Activated T-helper 2 cell treated with anti-CD3 and anti-CD28 coated beads, Interferon-gamma antibody, Interleukin-2, Interleukin-4, amounts not matched to agents 10 μg/mL and 5 μg/mL and 100 μg/mL, durations not matched to agents 14 hours and 24 hours and 36 hours (primary cell): ENCODE measurements at places on chromosomes 7 and 10. TPM values are rescaled to one million over a fixed set of nuclear protein-coding genes. Genes with fewer than 3 reads are reported as not detected.

GRCh38 chr7:137983323-137984008 is 18.4 kb downstream of the CREB3L2 start:
- DNase-seq: no peak

- no peak for DNase-seq
These were observed 12.4 kb downstream of the PCLO start for GRCh38 chr7:83150310-83150709.

DNA sequence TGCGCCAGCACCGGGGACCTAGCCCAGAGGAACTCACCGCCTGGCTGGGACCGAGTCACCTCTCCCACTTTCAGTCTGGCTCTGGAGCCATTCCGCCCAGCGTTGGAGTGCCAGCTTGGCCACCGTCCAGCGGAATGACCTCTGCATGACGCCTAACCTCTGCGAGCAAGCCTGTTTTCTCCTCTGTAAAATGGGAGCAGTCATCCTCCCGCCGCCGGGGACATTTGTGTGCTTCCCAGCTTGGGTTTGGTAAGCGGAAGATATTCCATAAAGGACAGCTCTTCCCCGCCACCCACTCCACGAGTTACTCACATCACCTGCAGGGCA is 1.3 kb upstream of the ZCCHC24 start:
- no peak for DNase-seq

DNA sequence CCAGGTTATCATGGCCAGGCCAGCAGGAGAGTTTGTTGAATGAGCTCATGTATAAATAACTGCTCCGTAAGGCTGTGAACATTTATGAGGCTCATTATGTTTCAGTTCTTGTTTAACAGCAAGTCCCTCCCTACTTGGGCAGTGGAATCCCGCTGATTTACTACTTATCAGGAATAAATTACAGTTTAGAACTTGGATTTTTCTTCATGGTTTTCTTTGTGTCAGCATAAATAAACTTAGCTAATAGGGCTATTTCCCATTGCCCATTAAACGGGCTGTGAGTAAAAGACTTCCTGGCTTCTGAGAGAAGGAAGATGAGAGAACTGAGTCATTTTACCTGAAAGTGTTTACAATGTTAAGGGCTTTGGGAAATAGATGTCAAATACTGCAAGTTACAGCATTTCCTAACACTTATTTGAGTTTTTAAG is 701.6 kb upstream of the ANKRD30A start:
- DNase-seq: no peak

DNA sequence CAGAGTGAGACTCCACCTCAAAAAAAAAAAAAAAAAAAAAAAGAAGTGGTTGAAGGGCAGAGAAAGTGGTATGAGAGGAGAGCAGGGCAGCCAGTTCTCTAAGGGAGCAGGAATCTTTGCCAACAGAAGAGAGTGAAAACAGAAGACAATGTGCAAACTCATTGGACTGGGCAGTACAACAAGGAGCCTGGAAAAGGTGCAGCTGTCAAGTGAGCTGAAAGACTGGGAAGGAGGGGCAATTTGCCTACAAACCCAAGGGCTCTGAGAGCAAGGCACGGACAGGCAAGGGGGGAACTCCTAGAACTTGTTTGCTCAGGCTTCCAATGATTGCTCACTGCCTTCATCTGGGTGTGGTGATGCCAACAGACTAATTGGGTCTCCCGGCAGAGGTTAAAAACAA is 9.5 kb downstream of the ACTR1A start:
- no peak for DNase-seq

DNA sequence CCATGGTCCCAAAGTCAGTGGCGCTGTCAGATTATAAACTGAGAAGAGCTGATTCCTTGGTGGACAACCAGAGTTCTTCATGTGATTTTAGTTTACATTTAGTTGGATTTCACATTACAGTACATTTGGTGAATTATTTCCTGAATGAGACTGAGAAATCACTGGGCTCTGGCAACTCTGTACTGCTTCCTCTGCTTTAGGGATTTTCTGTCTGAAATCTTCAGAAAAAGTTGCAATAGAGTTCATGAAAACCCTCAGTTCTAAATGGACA is 242.6 kb downstream of the BICC1 start:
- no peak for DNase-seq

- no peak for DNase-seq
These were observed 97.6 kb downstream of the KIAA1217 start for GRCh38 chr10:24306507-24306875.

DNA sequence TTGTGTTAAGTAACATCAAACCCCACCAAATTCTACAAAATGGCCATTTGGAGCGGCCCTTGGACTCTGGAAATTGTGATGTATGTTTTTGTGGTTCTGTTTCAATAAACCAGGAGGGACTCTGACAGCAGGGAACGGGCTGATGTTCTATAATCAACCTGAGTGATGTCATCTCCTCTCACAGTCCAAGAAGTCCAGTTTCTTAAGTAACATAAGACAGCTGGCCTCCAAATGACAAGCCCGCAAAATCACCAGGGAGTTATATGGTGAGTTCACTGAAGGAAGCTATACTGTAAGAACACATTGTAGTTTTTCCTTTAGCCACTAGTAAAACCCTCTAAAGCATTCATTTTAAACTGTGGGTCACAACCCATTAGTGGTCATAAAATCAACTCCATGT is 34.0 kb downstream of the GOT1 start:
- no peak for DNase-seq

GRCh38 chr10:66604195-66604594 is 321.6 kb upstream of the LRRTM3 start:
- DNase-seq: no peak

DNA sequence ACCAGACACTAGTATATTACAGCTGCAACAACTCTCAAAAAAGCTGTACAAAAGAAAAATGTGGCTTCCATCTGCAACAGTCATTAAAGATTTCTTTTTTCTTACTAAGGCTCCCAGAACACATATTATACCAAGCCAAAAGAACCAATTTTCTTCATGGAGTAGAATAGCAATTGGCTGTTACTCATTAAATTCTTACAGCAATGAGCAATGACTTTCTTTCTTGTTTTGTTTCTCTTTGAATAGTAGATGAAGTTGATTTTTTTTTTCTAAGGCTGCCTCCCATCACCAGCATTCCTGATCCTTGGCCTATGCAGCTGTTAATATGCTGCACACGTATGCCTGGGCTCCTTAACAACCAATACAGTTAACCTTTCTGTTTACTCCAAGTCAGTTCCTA is 36.6 kb upstream of the SPOCK2 start:
- no peak for DNase-seq

DNA sequence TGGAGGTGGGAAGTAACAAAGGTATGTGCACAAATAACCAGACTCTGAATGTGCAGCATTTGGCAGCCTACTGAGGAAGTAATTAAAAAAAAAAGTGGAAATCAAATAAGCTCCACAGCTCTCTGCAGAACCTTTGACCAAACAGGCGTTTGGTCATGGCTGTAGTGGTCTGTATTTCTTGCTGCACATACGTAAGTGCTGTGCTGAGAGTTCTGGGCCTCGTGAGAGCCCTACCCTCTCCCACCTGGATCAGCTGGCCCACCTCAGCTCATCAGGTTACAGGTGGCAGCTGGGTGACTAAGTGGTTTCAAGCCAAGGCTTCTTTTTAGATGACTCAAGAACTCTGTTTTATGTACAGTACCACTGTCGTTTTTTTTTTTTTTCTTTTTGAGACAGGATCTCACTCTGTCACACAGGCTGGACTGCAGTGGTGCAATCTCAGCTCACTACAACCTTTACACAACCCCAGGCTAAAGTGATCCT is 178.2 kb upstream of the KLF6 start:
- DNase-seq: no peak

DNA sequence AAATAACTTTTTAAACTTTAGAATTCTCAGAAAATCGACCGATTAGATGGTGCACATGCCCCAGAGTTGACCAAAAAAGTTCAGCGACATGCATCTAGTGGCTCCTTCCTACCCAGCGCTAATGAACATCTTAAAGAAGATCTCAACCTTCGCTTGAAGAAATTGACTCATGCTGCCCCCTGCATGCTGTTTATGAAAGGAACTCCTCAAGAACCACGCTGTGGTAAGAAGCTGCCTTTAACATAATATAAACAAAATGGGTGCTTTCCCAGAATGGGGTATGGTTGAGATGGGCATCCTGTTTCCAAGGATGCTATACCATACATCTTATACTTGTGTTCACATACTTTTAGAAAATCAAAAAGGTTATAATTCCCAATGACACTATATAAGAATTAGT is 24.6 kb downstream of the GLRX3 start:
- DNase-seq: no peak

DNA sequence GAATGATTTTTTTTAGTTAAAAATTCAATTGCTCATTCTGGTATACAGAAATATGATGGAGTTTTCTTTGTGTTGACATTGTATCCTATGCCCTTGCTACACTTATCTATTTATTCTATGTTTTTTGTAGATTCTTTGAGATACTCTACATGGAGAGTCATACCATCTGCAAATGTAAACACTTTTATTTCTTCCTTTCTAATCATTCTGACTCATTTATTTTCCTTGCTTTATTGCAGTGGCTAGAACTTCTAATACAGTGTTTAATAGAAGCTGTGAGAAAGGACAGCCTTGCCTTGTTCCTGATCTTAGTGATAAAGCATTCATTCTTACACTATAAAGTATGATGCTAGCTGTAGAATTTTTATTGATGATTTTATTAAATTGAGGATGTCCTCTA is 9.9 kb upstream of the IGFBP3 start:
- DNase-seq: no peak

IL6 gene
- not detected in 2 replicates for total RNA-seq

CNPY1 gene
- not detected in 2 replicates for total RNA-seq

SLC29A3 gene
- 7.2 and 7.3 TPM in 2 replicates for total RNA-seq

TSPAN33 gene
- 5.5 and 5.6 TPM in 2 replicates for total RNA-seq

H2BK1 gene
- not detected in 2 replicates for total RNA-seq

OR2A5 gene
- not detected in 2 replicates for total RNA-seq

STEAP2 gene
- not detected in 2 replicates for total RNA-seq

CNTNAP2 gene
- total RNA-seq: not detected in 2 replicates
